Right lung (tissue), 10 donors: ENCODE measurements at places on chromosomes 5 and 9. TPM values are rescaled to one million over a fixed set of nuclear protein-coding genes. Genes with fewer than 3 reads are reported as not detected.

The BTNL8 gene
- 1.1 TPM for polyA plus RNA-seq

The PCDHB12 gene
- polyA plus RNA-seq: 5.1 TPM

The CCL28 gene
- 0.42 TPM for polyA plus RNA-seq

The PLAC8L1 gene
- 2.2 TPM for polyA plus RNA-seq

The FOXD4L3 gene
- not detected for polyA plus RNA-seq

The COL15A1 gene
- polyA plus RNA-seq: 12.0 TPM

The ZNF658 gene
- 9.0 TPM for polyA plus RNA-seq

The PLPP7 gene
- 0.76 TPM for polyA plus RNA-seq

The BNIP1 gene
- polyA plus RNA-seq: 16.1 TPM

The ZNF354C gene
- 20.9 TPM for polyA plus RNA-seq

The SOHLH1 gene
- not detected for polyA plus RNA-seq

The SPAG8 gene
- polyA plus RNA-seq: 8.7 TPM

The TMEM174 gene
- not detected for polyA plus RNA-seq

The ZFP2 gene
- polyA plus RNA-seq: 8.1 TPM

GRCh38 chr9:111559000-111559610 lies 34.1 kb downstream of the ZNF483 start:
- no peak for DNase-seq

DNA sequence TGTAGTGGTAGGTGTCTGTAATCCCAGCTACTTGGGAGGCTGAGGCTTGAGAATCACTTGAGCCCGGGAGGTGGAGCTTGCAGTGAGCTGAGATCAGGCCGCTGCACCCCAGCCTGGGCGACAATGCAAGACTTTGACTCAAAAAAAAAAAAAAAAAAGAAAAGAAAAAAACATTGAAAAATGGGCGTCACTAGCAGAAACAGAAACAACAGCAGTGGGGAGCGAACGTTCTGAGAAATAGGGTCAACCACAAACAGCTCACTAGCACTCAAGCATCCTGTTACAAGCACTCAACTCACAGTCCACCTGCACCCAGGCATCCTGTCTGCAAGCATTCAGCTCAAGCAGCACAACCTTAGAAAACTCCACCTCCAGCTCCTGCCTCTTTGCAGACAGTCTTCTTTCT lies 17.2 kb downstream of the TRIM14 start:
- DNase-seq: no peak

GRCh38 chr5:6900247-6901227 lies 187.3 kb downstream of the TENT4A start:
- DNase-seq: peak; percentile 50

- DNase-seq: no peak
These were observed 25.0 kb upstream of the CAPSL start for GRCh38 chr5:35963381-35963843.

DNA sequence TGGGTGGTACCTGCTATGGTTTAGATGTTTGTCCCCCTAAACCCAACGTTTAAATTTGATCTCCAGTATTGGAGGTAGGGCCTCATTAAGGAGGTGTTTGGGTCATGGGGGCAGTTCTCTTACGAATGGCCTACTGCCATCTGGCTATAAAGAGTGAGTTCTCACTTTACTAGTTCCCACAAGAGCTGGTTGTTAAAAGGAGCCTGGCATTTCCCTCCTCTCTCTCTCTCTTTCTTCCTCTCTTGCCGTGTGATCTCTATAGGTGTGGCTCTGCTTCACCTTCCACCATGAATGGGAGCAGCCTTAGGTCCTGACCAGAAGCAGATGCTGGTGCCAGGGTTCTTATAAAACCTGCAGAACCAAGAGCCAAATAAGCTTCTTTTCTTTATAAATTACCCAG lies 193.2 kb upstream of the CDH6 start:
- no peak for DNase-seq

GRCh38 chr9:121720311-121721057 lies 69.0 kb downstream of the DAB2IP start:
- no peak for DNase-seq

DNA sequence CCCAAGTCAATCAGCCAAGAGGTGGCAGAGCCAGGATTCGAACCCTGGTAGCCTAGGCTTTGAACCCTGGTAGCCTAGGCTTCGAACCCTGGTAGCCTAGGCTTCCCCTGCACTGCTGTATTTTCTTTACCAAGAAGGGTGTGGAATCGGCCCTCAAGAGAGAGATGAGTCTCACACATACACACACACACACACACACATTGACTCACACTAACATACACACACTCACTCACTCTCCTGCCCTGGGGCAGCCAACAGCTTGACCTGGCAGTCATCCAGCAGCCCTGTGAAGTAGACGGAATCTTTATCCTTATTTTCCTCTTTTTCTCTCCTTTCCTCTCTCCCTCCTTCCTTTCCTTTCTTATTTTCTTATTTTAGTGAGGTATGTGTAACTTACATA lies 55.4 kb upstream of the RPL26L1 start:
- no peak for DNase-seq

DNA sequence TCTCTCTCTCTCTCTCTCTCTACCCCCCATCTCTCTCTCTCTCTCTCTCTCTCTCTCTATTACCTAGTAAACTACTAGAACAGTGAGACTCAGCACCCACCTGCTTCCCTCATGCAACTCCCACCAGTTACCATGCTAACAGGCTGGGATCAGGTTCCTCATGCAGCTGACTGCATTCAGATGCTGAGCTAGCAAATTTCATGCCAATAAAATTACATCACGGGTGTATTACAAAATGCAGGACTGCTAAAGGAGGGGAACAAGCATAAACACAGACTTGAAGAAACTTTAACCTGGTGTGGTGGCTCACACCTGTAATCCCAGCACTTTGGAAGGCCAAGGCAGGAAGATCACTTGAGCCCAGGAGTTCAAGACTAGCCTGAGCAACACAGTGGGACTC lies 76.0 kb downstream of the CEMIP2 start:
- peak; percentile 44 for DNase-seq

GRCh38 chr5:166962461-166962860 lies 1329.0 kb upstream of the WWC1 start:
- DNase-seq: peak; percentile 36

GRCh38 chr9:113380869-113381378 lies 4.1 kb upstream of the HDHD3 start:
- no peak for DNase-seq

- DNase-seq: no peak
These were observed 198.8 kb downstream of the AUH start for GRCh38 chr9:91162784-91163443.

- no peak for DNase-seq
These were observed 3.1 kb upstream of the STOM start for GRCh38 chr9:121373011-121373729.

DNA sequence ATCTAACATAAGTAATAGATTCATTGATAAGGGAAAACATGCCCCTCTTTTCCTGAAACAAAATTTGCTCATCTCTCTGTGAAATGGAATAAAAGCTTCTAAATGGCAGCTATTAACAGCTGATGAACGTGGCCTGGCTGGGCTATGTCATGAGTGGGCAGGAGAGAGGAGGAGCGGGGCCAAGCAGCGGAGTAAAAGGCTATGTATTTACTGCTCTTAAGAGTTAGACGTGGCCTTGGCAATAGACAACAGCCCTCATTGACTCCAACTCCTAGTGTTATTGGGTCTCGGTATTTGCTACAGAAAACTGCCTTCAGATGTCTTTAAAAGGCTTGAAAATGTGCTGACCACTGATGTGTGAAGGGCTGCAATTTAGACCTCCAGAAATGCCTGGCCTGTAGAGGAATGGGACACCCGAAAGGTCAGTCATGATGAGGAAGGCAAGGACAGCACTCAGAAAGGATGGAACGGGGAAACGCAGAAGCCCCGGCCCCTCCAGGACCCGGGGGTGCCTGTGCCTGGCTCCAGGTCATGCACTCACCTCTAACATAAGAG lies 116.8 kb downstream of the PDZD2 start:
- DNase-seq: no peak

DNA sequence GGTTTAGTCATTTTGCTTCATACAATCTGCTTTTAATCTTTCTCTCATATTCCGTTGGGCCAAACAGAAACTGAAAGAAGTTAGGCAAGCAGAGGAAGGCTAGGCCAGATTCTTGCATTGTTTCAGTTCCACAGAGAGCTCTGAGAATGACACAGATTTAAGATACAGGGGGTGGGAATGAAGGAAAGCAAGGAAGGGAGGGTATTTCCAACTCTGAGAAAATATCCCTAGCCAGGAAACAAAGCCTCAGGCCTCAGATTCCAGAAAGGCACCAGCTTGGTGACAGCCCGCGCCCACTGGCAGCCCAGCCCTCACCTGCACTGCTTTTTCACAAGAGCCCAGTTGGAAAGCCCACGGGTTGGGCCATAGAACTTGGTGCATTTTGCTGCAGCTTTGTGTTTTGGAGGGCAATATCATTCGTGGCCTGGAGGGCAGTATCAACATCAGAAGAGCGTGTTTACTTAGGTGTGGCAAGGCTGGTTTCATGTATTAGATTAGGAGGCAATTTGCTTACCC lies 63.5 kb downstream of the ENC1 start:
- no peak for DNase-seq

GRCh38 chr9:122402874-122403273 lies 32.0 kb downstream of the PTGS1 start:
- DNase-seq: no peak

- no peak for DNase-seq
These were observed 66.6 kb downstream of the CDC14B start for GRCh38 chr9:96553070-96553469.

DNA sequence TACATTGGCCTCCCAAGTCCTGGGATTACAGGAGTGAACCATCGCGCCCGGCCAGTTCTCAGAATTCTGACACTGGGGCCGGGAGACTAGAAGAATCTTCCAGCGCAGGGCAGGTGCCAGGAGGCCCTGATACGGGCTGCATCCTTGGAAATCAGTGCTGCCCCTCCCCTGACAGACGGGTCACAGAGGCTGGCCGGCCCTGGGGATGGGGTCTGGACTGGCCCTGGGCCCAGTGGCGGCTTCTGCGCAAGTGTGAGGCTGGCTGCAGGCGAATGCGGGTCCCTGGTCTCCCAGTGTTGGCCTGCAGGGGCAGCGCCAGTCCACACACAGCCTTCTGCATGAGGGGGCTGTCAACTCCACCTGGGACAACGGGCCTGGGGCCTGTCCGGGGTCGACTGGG lies 831 bp upstream of the TBC1D9B start:
- no peak for DNase-seq

GRCh38 chr9:21579247-21579671 lies 97.1 kb upstream of the IFNE start:
- DNase-seq: no peak

DNA sequence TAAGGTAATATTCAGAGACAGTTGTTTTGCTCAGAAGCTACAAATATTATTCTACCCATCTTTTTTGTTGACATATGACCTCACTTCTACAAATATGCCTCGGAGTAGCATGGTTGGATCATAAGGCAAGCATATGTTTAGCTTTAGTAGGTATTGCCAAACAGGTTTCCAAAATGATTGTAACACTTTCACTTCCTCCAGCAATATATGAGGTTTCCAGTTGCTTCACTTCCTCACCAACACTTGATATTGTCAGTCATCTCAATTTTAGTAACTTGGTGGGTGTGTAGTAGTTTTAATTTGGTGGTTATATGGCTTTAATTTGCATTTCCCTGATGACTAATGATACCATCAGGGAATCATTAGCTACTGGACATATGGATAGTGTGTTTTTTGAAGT lies 46.7 kb downstream of the TNFSF8 start:
- no peak for DNase-seq

GRCh38 chr9:116377179-116377798 lies 223.7 kb downstream of the PAPPA start:
- no peak for DNase-seq

- DNase-seq: no peak
These were observed 72.0 kb downstream of the ANKRD33B start for GRCh38 chr5:10635867-10636350.

- no peak for DNase-seq
These were observed 13.8 kb downstream of the PTGES2 start for GRCh38 chr9:128113526-128114325.

- DNase-seq: no peak
These were observed 45.7 kb upstream of the HAND1 start for GRCh38 chr5:154523709-154524108.

DNA sequence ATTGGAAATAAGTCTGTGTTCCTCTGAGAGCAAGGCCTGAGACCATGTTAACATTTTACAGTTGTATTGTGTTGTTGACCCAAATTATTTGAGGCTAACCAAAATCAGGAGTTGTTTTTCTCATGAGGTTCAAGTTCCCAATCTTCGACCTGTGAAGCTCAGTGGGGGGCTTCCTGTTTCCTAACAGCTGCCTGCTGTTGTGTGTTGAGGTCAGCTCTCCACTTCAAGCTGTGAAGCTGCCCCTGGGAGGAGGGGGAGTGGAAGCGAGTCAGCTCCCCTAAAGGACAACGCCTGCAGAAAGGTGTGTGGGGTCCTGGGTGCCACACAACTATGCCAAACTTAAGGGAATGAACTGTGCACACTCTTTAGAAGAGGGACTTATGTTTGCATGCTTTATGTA lies 295.5 kb downstream of the IRX1 start:
- no peak for DNase-seq

DNA sequence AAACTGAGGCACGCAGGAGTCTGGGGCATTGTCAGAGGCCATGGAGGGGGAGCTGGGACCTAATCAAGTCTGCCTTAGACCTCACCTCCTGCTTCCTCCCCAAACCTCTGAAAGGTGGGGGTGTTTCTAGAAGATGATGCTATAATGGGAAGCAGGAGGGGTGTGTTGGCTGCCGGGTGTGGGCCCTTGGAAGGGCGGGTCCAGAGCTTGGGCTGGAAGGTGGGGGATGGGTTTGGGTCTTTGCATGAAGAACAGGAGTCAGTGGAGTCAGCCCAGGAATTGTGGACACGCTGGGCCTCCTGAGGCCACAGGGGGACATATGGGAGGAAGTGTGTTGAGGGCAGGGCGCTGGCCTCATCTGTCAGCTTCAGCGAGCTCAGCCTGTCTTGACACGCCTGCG lies 101.0 kb upstream of the FCN2 start:
- no peak for DNase-seq

GRCh38 chr5:41109186-41109585 lies 38.0 kb upstream of the MROH2B start:
- no peak for DNase-seq

- DNase-seq: peak; percentile 78
These were observed 40.7 kb upstream of the HSD17B4 start for GRCh38 chr5:119411361-119412278.

GRCh38 chr9:98998441-98999151 lies 54.9 kb downstream of the COL15A1 start:
- DNase-seq: no peak

- no peak for DNase-seq
These were observed 152.9 kb downstream of the GABBR2 start for GRCh38 chr9:98555651-98556465.

DNA sequence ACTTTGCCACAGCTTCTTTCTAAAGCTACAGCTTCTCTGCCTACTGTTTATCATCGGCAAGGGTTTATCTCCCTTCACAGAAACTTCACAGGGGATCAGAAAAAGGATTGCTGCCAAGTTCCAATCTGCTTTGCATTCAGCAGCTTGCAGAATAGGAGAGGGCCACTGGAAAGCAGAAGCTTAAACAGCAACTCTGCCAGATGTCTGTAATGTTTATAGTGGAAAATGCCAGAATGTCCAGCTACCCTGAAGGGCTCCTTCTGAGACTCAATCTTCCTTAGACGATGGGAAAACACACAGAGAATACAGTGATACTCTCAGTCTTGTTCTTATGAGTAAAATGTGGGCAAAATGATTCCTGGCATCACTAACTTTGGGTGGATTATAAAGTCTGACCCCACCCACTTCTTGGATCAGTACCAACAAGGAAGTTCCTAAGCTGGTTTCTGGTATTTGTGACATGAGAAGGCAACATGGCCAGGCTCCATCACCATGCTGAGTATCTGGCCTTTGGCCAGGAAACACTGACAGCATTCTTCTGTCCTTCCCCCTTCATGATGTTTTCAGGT lies 19.0 kb downstream of the STOM start:
- peak; percentile 83 for DNase-seq
